ENCODE measurements at places on chromosomes 5 and 9.

DNA sequence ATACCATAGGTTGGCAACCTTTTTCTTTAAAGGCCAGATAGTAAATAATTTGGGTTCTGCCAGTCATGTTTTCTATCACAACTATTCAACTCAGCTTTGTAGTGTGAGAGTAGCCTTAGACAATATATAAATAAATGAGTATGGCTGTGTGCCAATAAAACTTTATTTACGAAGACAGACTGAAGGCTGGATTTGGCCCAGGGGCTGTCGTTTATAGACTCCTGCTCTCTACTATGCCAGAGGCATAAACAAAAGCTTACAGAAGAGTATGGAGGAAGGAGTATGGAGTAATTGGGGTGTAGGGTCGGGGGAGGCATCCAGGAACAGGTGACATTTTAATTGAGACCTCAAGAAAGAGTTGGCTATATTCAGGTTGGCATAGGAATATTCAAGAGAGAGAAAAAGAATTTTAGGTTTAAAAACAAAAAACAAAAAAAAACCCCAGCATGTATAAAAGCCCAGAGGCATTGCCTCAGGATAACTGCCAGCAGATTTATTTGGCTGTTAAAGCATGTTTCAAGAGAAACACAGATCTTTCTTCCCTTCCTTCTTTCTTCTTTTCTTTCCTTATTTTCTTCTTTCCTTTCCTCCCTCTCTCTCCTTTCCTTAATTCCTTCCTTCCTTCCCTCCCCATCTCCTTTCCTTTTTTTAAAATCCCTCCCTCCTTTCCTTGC lies 39.9 kb downstream of the SLIT3 start:
- no peak for DNase-seq

DNA sequence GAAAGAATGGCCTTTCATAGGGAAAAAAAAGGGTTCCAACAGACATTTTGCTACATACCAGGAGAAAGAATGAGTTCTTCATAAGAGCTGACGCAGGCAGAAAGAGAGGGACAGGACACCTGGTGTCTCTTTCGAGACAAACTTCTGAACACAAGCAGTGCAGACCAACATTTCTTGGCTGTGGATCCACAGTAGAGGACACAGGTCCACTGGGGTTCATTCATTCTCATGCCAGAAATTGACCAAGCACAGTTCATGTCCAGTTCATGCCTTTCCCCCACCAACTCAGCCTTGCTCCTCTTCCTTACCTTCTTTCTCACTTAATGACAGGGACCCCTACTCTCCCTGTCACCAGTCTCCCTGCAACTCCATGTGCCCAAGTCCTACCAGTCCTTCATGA lies 137.7 kb downstream of the WDR41 start:
- no peak for DNase-seq

DNA sequence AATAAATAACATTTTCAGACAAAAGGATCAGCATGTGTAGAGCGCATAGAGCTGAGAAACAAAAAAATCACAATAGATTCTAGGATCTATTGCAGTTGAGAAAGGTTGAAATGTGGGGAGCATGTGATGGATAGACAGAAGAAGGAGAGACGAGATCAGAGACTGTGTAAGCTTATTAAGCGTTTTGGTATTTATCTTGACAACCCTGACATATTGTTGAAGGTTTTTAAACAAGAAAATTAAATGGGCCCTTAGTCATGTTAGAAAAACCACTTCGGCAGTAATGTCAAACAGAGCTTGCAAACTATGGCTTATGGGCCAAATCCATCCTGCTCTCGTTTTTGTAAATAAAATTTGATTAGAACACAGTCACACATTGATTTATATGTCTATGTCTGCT lies 200.5 kb upstream of the KLF4 start:
- DNase-seq = no peak

DNA sequence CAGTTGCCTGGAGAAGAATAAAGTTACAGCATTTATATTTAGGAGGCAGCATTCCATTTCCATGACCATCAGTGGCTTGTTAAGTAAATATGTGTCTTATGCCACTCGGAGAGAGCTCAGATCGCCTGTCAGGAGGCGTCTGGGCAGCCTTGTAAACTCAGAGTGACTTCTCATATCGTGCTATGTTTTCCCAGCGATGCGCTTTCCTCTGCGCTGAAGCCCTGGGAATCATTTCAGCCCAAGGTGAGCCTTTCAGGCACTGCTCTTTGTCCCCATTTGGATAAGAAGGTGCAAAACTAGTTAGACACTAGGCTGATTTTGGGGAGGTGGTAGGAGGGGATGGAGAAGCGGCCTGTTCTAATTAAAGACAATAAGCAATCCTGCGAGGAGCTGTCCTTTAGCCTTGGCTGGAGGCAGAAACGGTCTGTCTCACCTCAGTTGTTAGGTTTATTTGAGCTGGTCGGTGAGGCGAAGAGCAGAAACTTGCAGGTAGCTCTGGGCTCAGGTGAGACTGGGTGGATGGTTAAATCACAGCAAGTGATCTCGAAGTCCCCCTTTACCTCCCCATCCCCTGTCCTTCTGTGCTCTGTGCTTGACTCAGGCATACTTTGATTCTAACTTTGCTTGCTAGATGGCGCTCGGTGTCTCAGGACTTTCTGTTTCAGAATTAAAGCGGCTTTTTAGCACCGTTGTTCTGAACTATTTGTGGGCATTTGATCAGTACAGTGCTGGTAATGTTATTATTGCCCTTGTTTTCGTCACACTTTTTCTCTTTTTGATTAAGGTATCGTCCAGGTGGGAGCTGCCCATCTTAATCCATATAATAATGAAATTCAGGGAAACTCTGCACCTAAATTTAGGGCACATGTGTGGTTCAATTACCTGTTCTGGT lies 24.6 kb downstream of the NR2F1 start:
- DNase-seq = peak; percentile 58

DNA sequence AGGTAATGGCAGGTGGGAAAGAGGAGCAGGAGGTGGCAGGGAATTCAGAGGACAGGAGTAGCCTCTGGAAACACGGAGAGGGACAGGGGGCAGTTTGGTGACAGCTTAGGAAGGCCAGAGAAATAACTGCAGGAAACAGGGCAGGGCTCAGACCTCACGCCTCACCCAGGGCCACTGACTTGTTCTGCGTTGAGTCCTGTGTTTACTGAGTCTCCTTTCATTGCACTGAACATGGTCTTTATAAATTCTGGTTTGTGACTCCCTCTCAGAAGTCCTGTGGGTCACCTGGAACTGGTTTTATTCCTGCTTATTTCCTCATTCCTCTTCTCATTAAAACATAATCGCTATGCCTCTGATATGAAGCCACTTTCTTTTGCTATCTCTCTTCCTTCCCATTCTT lies 55.2 kb upstream of the ZNF622 start:
- no peak for DNase-seq

GRCh38 chr5:17099946-17100345 lies 117.5 kb upstream of the BASP1 start:
- no peak for DNase-seq

GRCh38 chr5:78805474-78806124 lies 157.0 kb upstream of the LHFPL2 start:
- no peak for DNase-seq

GRCh38 chr9:113436728-113437515 lies 26.4 kb downstream of the C9orf43 start:
- no peak for DNase-seq

DNA sequence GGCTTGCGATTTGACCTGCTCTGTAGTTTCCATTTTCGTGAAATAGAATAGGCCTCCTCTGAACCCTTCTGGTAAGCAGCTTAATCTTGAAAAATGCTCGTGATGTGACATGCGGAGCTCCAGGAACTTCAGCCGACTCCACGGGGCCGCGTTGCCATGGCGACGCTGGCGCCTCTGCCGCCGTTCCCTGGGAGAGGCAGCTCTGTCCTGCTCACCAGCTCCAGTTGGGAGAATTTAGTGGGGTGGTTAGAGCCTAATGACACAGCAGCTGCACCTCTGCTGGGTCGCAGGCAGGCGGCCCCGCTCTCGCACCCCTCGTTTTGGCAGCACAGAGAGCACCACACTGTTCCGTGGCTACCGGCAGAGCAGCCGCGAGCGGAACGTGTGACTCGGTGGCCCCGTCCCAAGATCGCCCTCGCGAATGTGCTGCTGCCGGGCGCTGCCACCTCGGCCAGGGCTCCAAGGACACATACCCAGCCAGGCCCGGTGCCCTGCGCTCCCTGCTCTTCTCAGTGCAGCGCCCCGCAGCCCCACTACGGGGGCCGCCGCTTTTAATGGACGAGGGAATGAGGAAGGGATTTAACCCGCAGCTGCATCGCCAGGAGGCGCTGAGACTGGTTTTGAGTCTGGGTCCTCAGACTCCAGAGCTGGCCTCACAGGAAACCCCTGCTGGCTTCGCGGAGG lies 131.2 kb upstream of the LMX1B start:
- no peak for DNase-seq

DNA sequence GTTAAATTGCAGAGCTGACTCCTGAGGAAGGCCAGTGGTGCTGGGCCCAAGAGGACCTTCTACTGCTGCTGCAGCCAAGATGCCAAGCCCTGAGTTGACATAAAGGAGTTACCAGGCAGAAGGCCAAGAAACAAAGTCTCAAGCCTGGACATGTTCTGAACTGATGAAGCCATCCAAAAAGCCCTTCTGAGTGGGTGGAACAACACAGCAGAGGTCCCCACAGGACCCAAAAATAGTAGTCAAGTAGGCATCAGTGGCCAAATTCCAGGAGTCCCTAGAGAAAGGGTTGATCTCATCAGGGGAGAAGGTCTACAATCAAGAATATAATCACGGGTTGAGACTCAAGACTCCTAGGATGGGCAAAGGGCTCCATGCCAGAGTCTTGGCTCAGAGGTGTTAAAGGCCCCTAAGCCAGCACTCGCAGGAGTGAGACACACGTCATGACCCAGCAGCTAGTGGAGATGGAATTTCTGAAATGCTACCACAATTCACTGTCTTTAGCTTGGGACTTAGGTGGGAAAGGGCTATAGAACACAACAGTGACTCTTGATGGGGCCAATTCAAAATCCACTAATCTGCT lies 119.7 kb downstream of the FANCC start:
- DNase-seq = no peak

GRCh38 chr9:92807757-92808725 lies 43.4 kb upstream of the BICD2 start:
- DNase-seq = peak; percentile 11

- no peak for DNase-seq
These were observed 17.9 kb upstream of the BARHL1 start for GRCh38 chr9:132564526-132564925.

- DNase-seq = peak; percentile 64
These were observed 560 bp upstream of the NDUFS6 start for GRCh38 chr5:1800472-1801221.

DNA sequence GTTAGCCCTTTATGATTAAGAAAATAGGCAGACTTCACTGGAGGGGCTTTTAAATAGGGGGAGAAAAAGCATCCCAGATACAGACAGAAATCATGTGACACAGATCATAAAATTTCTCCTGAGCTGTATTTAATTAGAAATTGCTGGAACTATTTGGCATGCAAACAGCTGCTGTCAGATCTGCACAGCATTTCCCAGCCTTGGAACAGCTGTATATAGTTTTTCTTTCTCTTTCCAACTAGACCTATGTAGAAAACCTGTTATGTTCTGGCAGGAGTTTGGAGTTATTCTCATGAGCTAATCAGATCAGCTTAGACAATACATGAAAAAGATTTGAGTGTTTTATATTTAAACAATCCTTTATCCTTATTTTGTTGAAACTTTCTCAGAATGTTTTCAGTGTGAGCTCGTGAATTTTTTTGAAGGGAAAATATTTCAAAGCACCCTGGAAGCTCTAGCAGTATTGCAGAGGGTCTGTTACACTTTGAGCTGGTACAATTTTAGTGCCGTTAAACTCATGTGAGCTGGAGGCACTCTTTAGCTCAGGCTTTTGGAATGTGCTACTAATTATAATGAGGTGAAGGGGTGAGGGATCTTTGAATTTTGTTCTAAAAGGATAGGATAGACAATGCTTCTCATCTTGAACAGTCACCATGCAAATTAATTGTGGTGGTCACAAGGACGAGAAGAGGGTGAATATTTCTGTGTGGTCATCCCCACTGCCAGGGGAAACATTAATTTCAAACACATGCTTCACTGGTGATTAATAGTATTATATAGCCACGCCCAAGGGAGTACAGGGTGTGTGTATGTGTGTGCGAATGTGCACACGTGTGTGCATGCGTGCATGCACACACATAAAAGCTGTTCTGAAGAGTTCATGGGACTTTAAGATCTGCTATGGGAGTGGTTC lies 239.4 kb upstream of the FBXL7 start:
- DNase-seq = no peak

Measured in effector memory CD8-positive, alpha-beta T cell (primary cell).